Esophagus mucosa (tissue), 1 donor: ENCODE measurements at places on chromosomes 1 and 21. TPM values are rescaled to one million over a fixed set of nuclear protein-coding genes. Genes with fewer than 3 reads are reported as not detected.
A peak's percentile ranks its signal among the peaks of the same experiment; 100 is the strongest.

DNA sequence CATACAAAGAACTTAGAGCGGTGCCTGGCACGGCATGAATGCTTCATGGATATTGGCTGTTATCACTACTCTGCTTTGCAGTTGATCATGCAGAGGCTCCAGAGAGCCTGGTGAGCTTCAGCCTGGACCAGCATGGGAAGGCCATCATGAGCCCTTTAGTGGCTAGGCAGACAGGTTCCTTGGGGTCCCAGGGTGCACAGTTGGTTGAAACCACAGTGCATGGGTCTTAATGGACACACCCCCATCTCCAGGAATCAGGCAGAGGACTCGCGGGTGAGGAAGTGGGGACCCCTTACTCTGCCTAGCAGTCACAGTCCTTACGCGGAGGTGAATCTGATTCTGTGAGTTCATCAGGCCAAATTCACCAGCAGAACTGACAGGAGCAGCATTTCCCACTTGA, 1.1 kb downstream of the GJB5 start:
- no peak for ATAC-seq

Gene C1orf21
- total RNA-seq: 44.1 TPM

Gene NBPF1
- total RNA-seq: 24.7 TPM

DNA sequence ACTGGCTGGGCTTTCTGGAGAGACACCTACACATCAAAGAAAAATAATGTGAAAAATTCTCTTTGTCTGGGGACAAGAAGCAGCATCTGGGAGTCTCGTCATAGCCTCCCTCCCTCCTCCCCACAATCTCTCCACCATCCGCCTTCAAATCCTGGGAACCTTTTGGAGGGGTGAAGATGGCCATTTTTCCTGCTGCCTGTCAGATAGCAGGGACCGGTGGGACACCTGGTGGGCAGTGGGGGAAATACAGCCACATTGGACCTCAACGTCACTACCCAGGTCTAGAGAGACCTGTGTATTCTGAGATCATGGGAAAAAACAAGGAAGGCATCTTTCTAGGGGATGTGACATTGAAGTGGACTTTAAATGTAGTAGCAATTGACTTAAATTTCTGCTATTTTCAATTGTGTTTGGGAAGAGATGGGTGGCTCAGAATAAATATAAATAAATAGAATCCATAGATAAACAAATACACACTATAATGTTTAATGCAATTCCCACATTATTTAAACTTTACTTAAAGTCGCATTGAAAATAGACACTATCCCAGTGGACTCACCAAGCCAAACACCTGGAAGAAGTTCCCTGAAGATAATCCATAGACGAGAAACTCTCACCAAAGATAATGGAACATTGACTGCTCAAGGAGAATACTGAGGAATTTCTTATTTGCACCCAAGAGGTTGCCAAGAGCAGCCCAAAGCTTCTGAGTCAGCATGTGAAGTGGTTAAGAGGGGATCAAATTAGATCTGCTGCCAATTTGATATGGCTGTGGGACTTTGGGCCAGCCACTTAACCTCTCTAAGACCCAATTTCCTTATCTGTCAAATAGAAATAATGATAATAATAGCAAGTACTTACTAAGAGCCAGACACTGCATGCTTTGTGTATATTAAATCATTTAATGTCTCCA, 147.6 kb upstream of the CAMK1G start:
- peak; percentile 56 for ATAC-seq

Gene TNFRSF1B
- total RNA-seq: 4.1 TPM

GRCh38 chr1:205013683-205014367, 29.2 kb upstream of the CNTN2 start:
- ATAC-seq: peak; percentile 49

DNA sequence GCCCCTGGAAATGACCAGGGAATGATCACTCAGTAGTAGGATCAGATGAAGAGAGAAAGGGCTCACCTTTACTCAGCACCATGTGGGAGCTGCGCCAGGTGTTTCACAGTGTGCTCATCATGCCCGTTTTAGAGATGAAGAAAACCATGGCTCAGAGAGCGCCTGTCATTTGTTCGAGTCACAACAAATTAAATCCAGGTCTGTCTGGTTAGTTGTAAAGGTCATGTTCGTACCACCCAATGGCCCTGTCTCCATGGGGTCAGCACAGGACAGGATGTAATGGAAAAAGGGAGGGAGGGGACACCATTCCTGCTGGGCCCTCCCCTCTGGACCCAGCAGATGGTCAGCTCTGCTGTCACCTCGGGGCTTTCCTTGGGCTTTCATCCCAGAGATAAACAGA, 15.2 kb downstream of the KIRREL1 start:
- ATAC-seq: no peak

Gene CDKN2C
- 6.9 TPM for total RNA-seq

Gene AMY1B
- total RNA-seq: not detected

- no peak for ATAC-seq
Measured at GRCh38 chr1:85365851-85366250, 89.4 kb upstream of the BCL10 start.

Gene TNFAIP8L2
- total RNA-seq: not detected

DNA sequence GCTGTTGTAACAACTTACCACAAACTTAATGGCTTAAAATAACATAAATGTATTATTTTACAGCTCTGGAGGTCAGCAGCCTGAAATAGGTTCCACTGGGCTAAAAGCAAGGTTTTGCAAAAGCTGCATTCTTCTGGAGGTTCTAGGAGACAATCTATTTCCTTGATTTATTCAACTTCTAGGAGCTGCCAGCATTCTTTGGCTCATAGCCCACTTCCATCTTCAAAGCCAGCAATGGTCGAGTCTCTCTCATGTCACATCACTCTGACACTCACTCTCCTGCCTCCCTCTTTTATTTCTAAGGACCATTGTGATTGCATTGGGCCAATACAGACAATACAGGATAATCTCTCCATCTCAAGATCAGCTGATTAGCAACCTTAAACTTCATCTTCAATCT, 15.1 kb upstream of the FOXJ3 start:
- no peak for ATAC-seq

DNA sequence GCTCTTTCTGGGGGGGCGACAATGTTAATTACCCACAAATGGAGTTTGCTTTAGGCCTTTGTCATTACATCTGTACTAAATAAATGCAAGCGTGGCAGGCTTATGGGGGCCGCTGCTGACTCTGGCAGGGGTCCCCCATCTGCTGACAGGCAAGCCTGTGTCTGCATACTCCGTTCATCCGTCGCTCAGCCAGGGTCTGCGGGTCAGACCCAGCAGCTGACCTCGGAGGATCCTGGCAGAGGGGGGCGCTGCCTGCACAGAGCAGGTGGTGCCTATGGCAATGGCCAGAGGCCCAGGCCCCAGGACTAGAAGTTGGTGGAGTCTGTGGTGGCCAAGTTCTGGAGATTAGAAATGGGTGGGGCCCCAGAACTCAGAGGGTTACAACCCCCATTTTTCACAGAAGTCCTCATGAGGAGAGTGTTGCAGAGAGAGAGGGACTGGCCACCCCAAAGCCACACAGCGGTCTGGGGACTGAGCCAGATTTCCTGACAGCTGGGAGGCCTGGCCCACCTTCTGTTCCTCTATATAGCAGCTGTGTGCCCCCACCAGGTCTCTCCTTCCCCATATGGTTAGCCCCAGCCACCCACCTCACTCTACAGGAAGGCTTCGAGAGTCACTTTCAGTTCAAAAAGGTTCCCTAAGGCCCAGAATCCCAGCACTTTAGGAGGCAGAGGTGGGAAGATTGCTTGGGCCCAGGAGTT, 31.0 kb downstream of the TTC39A start:
- no peak for ATAC-seq

Gene ORC1
- total RNA-seq: 5.7 TPM

Gene LRRN2
- 0.72 TPM for total RNA-seq

GRCh38 chr1:42368096-42368795, 12.3 kb upstream of the RIMKLA start:
- ATAC-seq: no peak

- no peak for ATAC-seq
Measured at GRCh38 chr1:53419034-53419433, 40.2 kb upstream of the DMRTB1 start.

DNA sequence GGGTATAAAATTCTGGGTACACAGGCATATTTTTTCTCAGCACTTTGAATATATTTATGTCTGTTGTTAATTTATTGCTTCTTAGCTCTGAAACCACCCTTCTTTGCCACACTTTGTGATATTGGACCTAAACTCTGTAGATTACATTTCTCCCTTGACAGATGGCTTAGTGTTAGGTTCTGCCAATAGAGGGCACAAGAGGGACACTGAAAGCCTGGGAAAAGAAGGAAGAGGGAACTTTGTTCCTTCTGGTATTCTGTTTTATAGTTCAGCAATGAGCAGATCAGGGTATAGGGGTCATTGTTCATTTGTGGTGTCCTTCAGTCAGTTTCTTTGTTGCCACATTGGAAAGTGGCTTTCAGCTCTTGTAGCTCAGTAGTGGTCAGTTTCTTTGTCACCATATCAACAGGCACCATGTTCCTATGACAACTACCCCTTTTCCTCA, 423.5 kb upstream of the PROX1 start:
- ATAC-seq: no peak

- peak; percentile 33 for ATAC-seq
Measured at GRCh38 chr1:223067914-223068313, 75.1 kb downstream of the TLR5 start.

DNA sequence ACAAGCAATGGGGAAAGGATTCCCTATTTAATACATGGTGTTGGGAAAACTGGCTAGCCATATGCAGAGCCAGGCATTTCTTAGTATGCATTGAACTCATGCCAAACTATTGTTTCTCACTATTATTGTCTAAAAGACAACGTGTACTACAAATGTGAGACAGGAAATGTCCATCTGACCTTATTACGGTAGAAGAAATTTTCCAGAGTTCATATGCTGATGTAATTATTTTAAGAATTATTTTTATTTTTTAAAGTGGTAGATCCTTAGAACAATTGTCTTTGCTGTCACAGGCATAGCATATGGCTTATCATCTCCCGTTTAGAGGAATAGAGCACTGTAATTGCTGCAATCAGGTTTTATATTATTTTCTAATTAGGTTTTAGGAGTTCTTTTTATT, 75.2 kb upstream of the S1PR1 start:
- ATAC-seq: no peak

Gene KRTAP22-1
- total RNA-seq: not detected

DNA sequence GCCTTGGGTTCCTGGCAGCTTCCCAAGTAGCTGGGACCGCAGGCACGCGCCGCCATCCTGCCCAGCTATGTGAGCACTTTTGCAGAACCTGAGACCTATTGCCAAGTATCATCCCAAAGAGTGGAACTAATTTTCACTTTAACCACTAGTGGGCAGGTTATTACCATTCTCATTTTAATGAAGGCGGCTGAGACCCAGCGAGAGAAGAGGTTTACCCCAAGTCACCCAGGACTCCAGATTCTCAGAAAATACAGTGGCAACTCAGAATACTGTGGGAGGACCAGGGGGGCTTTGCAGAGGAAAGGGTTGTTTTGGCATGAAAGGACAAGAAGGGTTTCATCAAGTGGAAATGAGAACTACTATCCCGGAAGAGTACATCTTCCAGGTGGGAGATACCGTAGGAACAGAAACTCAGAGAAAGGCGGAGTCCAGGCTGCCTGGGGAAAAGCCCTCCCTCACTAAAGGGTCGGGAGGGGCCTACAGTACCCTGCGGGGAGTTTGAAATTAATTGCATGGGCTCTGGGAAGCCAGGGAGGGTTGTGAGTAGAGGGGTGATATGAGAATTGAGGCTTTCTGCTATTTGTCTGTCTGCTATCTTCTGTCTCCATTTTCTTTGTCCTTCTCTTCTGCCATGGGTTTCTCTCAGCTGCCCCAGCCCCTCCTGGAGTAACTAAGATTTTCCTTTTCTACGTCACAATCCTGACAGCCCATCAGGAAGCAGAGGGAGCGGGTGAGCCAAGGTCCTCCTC, 7.2 kb upstream of the SEMA4A start:
- ATAC-seq: peak; percentile 56

Gene OR2T8
- not detected for total RNA-seq

DNA sequence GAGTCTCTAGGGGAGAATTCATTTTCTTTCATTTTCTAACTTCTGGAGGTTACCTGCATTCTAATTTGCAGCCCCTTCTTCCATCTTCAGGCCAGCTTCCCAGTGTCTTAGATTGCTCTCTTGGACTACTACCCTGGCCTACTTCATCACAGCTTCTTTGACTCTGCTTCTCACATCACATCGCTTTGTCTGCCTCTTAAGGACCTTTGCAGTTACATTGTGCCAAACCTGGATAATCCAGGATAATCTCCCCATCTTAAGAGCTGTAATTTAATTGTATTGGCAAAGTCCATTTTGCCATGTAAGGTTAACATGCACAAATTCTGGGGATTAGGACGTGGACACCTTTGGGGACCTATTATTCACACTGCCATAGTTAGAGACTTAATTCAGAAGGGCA, 18.4 kb downstream of the RNF2 start:
- no peak for ATAC-seq

Gene SHCBP1L
- total RNA-seq: not detected

- no peak for ATAC-seq
Measured at GRCh38 chr21:45091550-45092322, 17.4 kb downstream of the ADARB1 start.

DNA sequence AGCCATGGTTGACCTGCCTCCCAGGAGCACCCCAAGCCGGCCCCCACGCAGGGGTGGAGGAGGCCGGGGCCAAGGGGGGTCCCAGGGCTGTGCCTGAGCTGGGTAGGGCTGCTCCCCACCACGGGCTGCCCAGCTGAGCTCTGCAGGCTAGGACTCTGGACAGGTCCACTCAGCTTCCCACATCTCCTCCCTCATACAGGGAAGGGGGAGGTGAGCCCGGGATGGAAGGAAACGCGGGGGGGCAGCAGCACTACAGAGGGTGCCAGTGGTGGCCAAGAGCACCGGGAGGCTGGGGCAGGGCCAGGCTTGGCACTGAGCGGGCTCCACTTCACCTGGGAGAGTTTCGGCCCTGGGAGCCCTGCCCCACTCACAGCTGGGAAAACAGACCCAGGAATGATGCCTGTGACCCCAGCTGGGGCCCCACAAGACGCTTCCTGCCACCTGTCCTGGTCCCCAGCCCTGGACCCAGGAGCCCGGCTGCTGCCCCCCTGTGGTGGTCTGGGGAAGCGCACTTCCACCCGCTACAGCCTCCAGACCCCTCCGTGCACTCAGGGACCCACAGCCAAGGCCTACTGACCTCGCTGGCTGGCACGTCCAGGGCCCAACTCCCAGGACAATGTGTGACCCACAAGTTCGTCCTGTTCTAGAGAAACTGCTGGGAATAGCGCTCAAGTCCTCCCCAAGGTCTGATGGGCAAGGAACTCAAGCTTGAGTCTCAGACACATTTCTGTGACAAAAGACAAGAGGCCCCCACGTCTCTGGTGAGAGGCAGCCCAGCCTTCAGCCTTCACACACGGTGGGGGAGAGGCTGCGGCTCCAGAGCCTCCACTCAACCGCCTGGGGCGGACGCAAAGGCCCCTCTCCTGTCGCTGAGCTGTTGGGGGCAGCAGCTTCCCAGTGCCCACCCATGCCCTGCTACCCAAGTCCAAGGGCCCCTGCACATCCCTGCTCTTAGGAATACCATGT, 3.0 kb downstream of the AURKAIP1 start:
- ATAC-seq: peak; percentile 29

- no peak for ATAC-seq
Measured at GRCh38 chr1:222912730-222913129, 97.9 kb downstream of the DISP1 start.

GRCh38 chr1:203528063-203528462, 34.1 kb downstream of the OPTC start:
- ATAC-seq: no peak
